ENCODE measurements at places on chromosomes 7 and 10.

- DNase-seq = no peak
- peaks cover 10% of the 10 kb centered on the region for H3K4me1 ChIP-seq
- H3K27ac ChIP-seq = no peak overlapping the region
- H3K4me3 ChIP-seq = no peak overlapping the region
These were observed 61.9 kb downstream of the COL13A1 start for GRCh38 chr10:69863580-69863979.

DNA sequence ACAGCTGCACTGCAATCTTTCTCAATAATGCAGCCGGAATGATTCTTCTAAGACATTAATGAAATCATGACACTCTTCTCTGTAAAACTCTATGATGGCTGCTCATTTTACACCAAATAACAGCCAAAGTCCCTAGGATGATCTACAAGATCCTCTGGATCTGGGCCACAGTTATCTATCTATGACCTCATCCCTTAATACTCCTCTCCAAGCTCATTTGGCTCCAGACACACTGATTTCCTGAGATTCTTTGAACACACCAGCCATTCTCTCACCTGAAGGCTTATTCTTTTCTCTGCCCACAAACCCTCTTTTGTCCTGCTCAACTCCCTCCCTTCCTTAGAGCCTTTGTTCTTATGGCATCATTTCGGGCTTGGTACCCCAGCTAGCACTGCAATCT is 577.4 kb upstream of the ANKRD30A start:
- H3K27me3 ChIP-seq = no peaks in the 10 kb centered on the region
- H3K36me3 ChIP-seq = no peaks in the 10 kb centered on the region
- no peak overlapping the region for H3K4me3 ChIP-seq
- H3K4me1 ChIP-seq = no peaks in the 10 kb centered on the region
- no peak overlapping the region for H3K27ac ChIP-seq
- no peak for DNase-seq

GRCh38 chr10:74821501-74821900 is 4.9 kb upstream of the KAT6B start:
- peak; percentile 70 for DNase-seq
- H3K4me1 ChIP-seq = peaks cover 35% of the 10 kb centered on the region
- no peaks in the 10 kb centered on the region for H3K36me3 ChIP-seq
- no peaks in the 10 kb centered on the region for H3K27me3 ChIP-seq
- H3K27ac ChIP-seq = no peak overlapping the region

GRCh38 chr10:4687397-4687796 is 138.6 kb upstream of the AKR1E2 start:
- no peak for DNase-seq
- no peak overlapping the region for H3K4me3 ChIP-seq
- no peaks in the 10 kb centered on the region for H3K27me3 ChIP-seq
- no peaks in the 10 kb centered on the region for H3K36me3 ChIP-seq
- H3K27ac ChIP-seq = no peak overlapping the region
